Stimulated activated CD4-positive, alpha-beta T cell treated with anti-CD3 and anti-CD28 coated beads, Interleukin-1b, Interleukin-23, amount 100 ng/mL, for 1 hour (primary cell): ENCODE measurements at places on chromosomes 5 and 9.

DNA sequence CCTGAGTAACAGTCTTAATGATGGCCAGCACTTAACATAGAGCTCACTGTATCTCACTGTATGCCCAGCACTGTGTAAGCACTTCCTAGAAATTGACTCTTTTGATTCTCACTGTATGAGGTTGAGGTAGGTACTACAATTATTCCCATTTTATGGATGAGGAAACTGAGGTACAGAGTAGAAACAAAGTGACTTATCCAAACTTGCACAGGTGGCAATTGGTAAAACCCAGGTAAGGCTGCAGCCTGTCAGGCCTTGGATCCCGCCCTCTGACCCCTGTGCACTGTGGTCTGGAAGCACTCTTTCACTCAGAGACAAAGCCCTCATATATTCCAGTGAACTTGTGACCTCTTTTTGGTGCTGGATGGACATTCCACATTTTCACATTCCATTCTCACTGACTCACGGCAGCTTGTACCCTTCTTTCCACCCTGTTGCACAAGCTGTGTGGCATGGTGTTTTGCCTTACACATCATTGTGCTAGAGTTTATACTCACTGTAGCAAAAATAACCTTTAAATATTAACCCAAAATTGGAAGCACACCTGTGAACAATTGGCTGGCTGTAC lies 21.7 kb downstream of the ANKRD55 start:
- no peak for DNase-seq

GRCh38 chr9:127018935-127019334 lies 103.5 kb downstream of the ANGPTL2 start:
- DNase-seq: no peak

GRCh38 chr5:35830587-35830986 lies 26.1 kb upstream of the IL7R start:
- no peak for DNase-seq

GRCh38 chr5:149485655-149486615 lies 65.3 kb downstream of the CSNK1A1 start:
- no peak for DNase-seq

GRCh38 chr5:2371419-2371710 lies 380.1 kb downstream of the IRX2 start:
- DNase-seq: no peak

DNA sequence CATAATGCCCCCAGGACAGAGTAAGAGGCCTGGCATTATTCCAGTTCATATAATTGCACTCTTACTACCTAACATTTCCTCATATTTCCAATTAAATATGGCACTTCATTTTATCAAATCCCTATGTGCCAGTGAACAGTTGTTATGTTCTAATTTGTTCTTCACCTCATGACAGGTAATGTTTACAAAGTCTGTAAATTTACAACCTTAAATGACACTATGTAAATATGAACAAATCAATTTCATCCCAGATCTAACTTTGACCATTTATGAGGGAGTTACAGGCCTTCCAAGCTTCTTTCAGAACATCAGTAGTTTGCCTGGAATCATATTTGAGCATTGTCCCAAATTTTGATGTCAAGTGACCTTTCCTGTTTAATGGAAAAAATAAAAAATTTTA lies 592.6 kb upstream of the CDH6 start:
- DNase-seq: no peak

GRCh38 chr5:81290146-81290545 lies 11.2 kb upstream of the ZCCHC9 start:
- DNase-seq: no peak

DNA sequence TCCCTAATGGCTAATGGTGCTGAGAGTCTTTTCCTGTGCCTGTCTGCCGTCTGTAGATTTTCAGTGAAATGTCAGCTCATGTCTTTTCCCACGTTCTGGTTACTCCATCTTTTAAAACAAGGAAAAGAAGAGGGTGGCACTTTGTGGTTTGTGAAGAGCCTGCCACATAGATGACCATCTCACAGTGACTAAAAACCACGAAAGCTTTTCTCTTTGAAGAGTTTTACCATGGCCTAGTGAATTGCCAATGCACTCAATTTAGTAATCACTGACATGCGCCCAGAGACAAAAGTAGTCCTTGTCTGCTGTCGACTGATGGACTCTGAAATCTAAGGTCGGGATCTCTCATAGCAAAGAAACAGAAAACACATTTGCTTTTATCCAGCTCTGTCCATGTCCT lies 50.4 kb downstream of the SPATA31C2 start:
- no peak for DNase-seq

GRCh38 chr5:59209758-59210359 lies 627.0 kb downstream of the RAB3C start:
- DNase-seq: no peak

GRCh38 chr9:112757282-112757883 lies 6.8 kb downstream of the SNX30 start:
- no peak for DNase-seq

- DNase-seq: no peak
Measured at GRCh38 chr5:147586221-147586620, 76.4 kb upstream of the DPYSL3 start.

- DNase-seq: no peak
Measured at GRCh38 chr5:105630803-105631202, 2039.9 kb downstream of the EFNA5 start.

DNA sequence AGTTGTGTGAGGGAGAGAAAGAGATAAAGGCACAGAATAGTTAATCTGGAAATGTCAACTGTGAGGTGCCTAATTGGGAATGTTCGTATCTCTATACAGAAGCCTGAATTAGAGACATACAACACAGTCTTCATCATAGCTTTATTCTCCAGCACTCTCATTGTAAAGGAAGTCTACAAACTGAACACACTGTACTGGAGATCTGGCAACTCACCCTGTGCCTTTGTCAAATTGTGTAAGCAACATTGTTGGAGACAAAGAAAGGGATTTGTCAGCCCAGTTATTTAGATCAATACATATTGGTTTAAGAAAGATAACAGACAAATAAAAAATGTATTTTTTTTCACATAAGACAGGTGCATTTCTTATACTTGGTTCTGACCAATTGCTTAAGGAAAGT lies 832.9 kb upstream of the DMAC1 start:
- no peak for DNase-seq

- DNase-seq: no peak
Measured at GRCh38 chr9:137286975-137287383, 9.5 kb downstream of the TOR4A start.

- DNase-seq: no peak
Measured at GRCh38 chr5:77946381-77947040, 170.4 kb upstream of the TBCA start.

DNA sequence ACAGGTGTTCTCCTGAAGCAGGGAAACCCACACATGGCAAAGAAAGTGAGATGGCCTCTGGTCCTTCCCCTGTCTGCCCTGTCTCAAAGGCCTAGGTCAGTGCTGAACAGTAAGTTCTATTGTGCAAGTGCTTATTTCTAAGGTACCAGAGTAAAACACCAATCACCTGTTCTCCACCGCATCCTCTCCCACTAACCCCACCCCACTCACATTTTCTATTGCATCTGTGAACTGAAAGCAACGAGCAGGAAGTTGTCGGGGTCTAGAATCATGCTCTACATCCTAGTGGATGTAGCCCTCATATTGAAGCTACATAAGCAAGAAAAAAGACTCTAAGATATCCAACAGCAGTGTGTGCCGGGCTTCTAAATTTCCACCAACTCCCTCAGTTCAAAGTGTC lies 265.9 kb downstream of the ENC1 start:
- no peak for DNase-seq

- DNase-seq: no peak
Measured at GRCh38 chr5:310516-310915, 11.0 kb upstream of the AHRR start.

DNA sequence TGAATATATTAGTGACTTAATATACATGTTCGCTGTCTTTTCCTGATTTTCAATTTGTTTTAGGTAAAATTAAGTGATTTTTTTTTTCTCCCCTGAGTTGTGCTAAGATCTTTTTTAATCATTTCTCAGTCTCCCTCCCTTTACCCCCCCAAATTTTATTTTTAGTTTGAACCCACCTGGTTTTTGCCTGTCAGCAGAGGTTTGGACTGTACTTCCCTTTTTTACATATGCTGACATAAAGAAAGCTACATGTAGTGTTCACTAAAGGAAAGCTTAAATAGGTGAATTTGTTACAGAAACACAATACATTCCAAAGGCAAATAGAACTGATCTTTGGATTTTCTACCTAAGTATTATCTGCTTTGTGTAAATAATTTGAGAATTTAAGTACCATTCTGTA lies 82.2 kb downstream of the IPO11 start:
- no peak for DNase-seq

DNA sequence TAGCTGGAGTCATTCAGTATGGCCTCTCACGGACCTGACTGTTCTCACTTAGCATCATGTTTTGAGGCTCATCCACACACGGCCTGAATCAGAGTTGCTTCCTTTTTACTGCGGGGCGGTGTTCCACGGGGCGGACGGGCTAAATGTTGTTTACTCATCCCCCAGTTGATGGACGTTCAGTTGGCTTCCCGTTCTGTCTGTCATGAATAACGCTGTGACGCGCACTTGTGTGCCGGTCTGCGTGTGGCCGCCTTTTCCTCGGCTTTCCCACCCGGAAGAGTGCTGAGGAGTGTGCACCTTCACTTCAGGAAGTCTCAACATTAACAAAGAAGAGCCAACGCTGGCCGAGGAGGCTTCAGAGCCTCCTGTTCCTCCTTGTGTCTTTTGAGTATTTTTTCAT lies 39.0 kb upstream of the IRX4 start:
- no peak for DNase-seq

DNA sequence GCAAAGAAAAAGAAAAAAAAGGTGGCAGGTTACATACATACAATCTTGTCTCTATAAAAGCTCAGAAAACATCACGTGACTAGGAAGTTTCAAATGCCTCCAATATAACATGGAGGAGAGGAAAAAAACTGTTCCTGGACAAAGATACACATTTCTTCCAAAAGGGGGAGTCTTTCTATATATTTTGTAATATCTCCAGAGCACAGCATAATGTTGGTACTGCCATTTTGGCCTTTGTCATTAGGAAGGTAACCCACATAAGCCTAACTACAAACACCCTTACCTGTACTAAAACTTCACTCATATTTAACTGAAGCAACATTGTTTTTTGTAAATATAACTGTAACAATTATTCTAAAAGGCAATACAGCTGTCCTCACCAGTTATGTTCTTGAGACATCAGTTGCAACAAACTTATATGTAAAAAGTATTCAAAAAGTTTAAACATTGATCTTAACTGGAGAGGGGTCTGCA lies 1.2 kb upstream of the BTF3 start:
- DNase-seq: no peak

GRCh38 chr9:136143215-136144001 lies 24.7 kb upstream of the TMEM250 start:
- DNase-seq: no peak

- no peak for DNase-seq
Measured at GRCh38 chr5:169048181-169049125, 252.5 kb downstream of the SLIT3 start.

GRCh38 chr5:101605700-101606099 lies 690.4 kb downstream of the SLCO4C1 start:
- no peak for DNase-seq

GRCh38 chr9:91071184-91071990 lies 269.8 kb downstream of the SYK start:
- no peak for DNase-seq

- DNase-seq: no peak
Measured at GRCh38 chr5:154316223-154316935, 125.8 kb downstream of the GALNT10 start.

DNA sequence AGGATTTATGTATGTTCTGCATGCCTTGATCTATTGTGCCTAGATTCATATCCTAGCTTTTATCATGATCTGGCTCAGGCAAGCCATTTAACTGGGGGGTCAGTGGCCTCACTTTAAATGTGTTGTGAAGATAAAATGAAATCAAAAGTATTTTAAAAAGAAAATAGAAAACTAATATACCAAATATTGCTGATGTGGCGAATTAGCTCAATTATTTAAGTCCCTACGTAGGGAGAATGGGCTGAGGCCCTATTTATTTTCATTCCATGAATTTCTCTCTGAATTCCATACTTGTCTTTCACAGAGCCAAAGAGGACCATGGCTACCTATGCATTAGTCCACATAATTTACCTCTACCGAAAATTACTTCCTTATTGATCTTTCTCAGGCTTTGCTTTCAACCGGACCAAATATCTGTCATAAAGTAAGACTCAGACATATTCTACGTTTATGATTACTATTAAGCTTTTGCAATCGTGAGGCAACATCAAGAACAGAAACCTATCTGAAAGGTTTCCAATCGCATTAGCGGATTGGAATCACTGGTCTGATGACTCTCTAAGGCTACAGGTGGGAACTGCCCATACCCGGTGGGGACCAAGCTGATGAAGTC lies 1.7 kb downstream of the MBLAC2 start:
- no peak for DNase-seq

DNA sequence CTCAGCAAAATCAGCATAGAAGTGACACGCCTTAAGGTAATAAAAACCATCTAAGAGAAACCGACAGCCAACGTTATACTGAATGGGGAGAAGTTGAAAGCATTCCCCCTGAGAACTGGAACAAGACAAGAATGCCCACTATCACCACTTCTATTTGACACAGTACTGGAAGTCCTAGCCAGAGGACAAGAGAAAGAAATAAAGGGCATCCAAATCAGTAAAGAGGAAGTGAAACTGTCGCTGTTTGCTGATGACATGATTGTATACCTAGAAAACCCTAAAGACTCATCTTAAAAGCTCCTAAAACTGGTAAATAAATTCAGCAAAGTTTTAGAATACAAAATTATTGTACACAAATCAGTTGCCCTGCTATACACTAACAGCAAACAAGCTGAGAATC lies 393.3 kb downstream of the KIF4B start:
- DNase-seq: no peak

- no peak for DNase-seq
Measured at GRCh38 chr5:35172533-35172932, 57.8 kb downstream of the PRLR start.

DNA sequence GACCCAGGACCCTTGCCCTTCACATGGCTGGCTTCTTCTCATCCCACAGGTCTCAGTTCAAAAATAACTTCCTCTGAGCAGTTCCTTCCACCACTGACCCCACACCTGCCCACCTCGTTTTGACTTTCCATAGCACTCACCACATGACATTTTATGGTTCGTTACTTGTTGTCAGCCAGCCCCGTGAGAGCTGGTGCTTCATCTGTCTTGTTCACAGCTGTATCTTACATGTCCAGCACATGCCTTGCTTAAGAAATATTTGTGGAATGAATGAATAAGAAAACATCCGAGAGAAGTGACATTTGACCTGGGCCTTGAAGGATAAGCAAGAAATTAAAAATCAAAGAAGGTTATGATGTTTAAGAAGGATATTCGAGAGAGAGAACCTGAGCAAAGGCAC lies 193.9 kb downstream of the RFK start:
- no peak for DNase-seq

DNA sequence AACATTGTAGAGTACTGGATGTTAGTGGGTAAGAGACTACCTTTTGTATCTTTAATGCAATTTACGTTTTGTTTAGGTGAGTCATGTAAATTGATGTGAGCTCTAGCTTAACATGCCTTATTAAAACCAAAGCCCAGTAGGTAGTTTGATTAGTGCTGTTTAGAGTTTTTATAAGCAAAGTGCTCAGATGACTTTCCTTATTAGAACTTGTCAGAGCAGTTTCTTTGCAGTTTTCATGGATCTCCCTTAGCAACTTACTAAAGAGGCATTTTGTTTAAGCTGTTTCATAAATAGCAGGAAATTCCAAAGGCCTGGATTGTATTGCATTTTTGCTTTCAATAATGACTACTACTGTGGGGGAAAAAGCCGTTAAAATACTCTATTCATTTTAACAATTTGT lies 14.5 kb downstream of the ZSWIM6 start:
- DNase-seq: no peak

- no peak for DNase-seq
Measured at GRCh38 chr5:37553720-37554404, 174.7 kb downstream of the WDR70 start.
